ENCODE measurements at places on chromosomes 1 and 21. TPM values are rescaled to one million over a fixed set of nuclear protein-coding genes. Genes with fewer than 3 reads are reported as not detected.

GRCh38 chr1:112533029-112533428, 24.3 kb downstream of the WNT2B start:
- no peak overlapping the region for H3K27ac ChIP-seq
- H3K4me1 ChIP-seq, result peaks cover 3% of the 10 kb centered on the region
- H3K27me3 ChIP-seq, result no peaks in the 10 kb centered on the region
- no peak for DNase-seq

GRCh38 chr1:34779962-34780361, 1.1 kb upstream of the GJB3 start:
- DNase-seq, result no peak
- H3K27me3 ChIP-seq, result peaks cover 5% of the 10 kb centered on the region
- no peak overlapping the region for H3K27ac ChIP-seq
- H3K4me3 ChIP-seq, result no peak overlapping the region
- H3K36me3 ChIP-seq, result no peaks in the 10 kb centered on the region

The GPA33 gene
- 0.63 TPM for total RNA-seq

GRCh38 chr1:187877220-187877619, 1048.5 kb downstream of the PLA2G4A start:
- no peaks in the 10 kb centered on the region for H3K36me3 ChIP-seq
- H3K4me3 ChIP-seq, result no peak overlapping the region
- no peak overlapping the region for H3K27ac ChIP-seq
- no peaks in the 10 kb centered on the region for H3K27me3 ChIP-seq

- no peaks in the 10 kb centered on the region for H3K36me3 ChIP-seq
- H3K27me3 ChIP-seq, result no peaks in the 10 kb centered on the region
- H3K4me1 ChIP-seq, result peaks cover 14% of the 10 kb centered on the region
- H3K27ac ChIP-seq, result no peak overlapping the region
- no peak for DNase-seq
These were observed 139.9 kb upstream of the ATP1B1 start for GRCh38 chr1:168966636-168967035.

The XCL2 gene
- not detected for total RNA-seq

GRCh38 chr1:177620636-177621190, 349.1 kb downstream of the SEC16B start:
- no peaks in the 10 kb centered on the region for H3K27me3 ChIP-seq
- no peak for DNase-seq
- no peaks in the 10 kb centered on the region for H3K4me1 ChIP-seq
- H3K4me3 ChIP-seq, result no peak overlapping the region
- no peaks in the 10 kb centered on the region for H3K36me3 ChIP-seq

The TDRD5 gene
- 26.1 TPM for total RNA-seq

DNA sequence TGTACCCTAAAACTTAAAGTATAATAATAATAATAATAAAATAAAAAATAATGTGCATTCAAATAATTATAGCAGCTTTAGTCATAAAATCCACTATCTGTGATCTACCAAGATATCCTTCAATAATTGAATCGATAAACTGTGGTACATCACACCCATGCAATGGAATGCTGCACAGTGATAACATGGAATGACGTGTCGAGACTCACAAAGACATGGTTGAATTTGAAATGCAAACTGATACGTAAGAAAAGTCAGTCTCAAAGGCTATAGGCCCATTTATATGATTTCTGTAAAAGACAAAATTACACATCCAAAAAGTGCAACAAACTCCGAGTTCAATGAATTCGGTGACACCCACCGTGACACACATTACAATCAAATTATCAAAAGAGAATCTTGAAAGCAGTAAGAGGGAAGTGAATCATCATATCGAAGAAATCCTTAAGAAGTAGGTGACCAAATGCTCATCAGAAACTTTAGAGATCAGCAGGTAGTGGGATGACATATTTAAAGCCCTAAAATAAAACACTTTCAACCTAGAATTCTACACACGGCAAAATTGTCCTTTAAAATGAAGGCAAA, 5.2 kb upstream of the SPRR2E start:
- no peak overlapping the region for H3K4me3 ChIP-seq
- H3K36me3 ChIP-seq, result no peaks in the 10 kb centered on the region
- H3K4me1 ChIP-seq, result no peaks in the 10 kb centered on the region
- no peak overlapping the region for H3K27ac ChIP-seq

DNA sequence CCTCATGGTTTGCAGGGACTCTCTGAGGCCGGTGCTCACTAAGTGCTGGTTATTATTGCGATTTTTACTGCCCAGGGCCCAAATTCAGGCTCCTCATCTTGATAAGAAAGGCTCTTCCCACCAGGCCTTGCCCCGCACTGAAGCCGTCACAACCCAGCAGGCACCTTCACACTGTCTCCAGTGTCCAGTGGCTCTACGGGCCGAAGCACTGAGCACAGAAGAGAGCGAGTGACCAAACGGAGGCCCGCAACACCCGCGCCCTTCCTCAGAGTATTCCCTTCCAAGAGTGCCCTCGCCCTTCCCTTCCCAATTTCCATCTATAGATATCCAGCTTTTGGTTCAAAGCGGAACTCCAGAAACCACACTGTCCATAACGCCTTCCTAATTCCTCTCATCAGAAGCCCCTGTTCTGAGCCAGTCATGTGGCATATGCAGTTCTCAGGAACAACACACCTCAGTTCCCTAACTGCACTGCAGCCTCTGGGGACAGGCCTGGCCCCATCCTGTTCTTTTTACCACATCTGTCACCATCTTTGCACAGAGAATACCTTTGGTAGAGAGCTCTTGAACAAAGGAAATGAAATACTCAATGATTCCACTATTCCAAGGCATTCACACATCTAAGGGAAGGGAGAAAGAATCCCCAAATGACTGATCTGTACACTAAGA, 15.1 kb downstream of the FALEC start:
- no peaks in the 10 kb centered on the region for H3K36me3 ChIP-seq
- no peak overlapping the region for H3K4me3 ChIP-seq
- no peaks in the 10 kb centered on the region for H3K27me3 ChIP-seq
- H3K4me1 ChIP-seq, result peaks cover 13% of the 10 kb centered on the region

GRCh38 chr1:33387625-33388024, 43.3 kb downstream of the PHC2 start:
- peaks cover 4% of the 10 kb centered on the region for H3K4me1 ChIP-seq
- no peak for DNase-seq
- H3K4me3 ChIP-seq, result no peak overlapping the region
- no peaks in the 10 kb centered on the region for H3K27me3 ChIP-seq

GRCh38 chr1:156259805-156260204, 11.9 kb upstream of the PAQR6 start:
- H3K36me3 ChIP-seq, result no peaks in the 10 kb centered on the region
- no peak for DNase-seq
- no peaks in the 10 kb centered on the region for H3K27me3 ChIP-seq
- H3K4me1 ChIP-seq, result no peaks in the 10 kb centered on the region

The TBCE gene
- 22.4 TPM for total RNA-seq
